ENCODE measurements at places on chromosomes 2 and 18.

GRCh38 chr2:236745420-236746210 is 176.0 kb downstream of the ACKR3 start:
- DNase-seq: no peak

GRCh38 chr2:199228887-199229819 is 228.6 kb downstream of the SATB2 start:
- no peak for DNase-seq

- DNase-seq: no peak
Observed at GRCh38 chr2:16080071-16080470, 139.7 kb downstream of the MYCN start.

- no peak for DNase-seq
Observed at GRCh38 chr2:234963773-234964615, 12.2 kb downstream of the SH3BP4 start.

GRCh38 chr2:176100547-176101140 is 1.0 kb downstream of the HOXD12 start:
- DNase-seq: no peak

GRCh38 chr2:38610851-38611801 is 8.4 kb upstream of the HNRNPLL start:
- DNase-seq: no peak

DNA sequence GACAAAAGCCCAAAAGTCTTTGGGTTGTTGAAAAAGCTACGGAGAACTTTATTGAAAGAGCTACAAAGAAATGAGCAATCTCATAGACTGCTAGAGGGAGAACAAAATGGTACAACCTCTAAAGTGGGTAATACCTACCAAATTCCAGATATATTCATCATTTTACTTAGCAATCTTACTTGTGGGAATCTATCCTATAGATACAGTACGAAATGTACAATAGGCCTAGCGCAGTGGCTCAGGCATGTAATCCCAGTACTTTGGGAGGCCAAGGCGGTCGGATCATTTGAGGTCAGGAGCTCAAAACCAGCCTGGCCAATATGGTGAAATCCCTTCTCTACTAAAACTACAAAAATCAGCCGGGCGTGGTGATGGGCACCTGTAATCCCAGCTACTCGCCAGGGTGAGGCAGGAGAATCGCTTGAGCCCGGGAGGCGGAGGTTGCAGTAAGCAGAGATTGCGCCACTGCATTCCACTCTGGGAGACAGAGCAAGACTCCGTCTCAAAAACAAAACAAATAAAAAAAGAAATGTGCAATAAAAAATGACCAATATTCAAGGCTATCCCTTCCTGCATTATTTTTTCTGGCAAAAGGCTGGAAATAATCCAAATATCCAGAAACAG is 10.1 kb downstream of the EXOC6B start:
- no peak for DNase-seq

GRCh38 chr18:76824145-76824676 is 1.9 kb downstream of the ZNF236 start:
- DNase-seq: no peak

Measured in glutamatergic neuron (in vitro differentiated cells).